NCI-H774 (cell line): ENCODE measurements at places on chromosomes 2 and 18.

GRCh38 chr2:10043256-10043905, at the start of gene KLF11:
Gene KLF11 (plus strand): TSS chr2:10043550. CDS start chr2:10043717, 167 bp downstream.
- peak; percentile 91 for DNase-seq

- DNase-seq, result no peak
These were observed 287.8 kb upstream of the FN1 start for GRCh38 chr2:215723631-215724011.

DNA sequence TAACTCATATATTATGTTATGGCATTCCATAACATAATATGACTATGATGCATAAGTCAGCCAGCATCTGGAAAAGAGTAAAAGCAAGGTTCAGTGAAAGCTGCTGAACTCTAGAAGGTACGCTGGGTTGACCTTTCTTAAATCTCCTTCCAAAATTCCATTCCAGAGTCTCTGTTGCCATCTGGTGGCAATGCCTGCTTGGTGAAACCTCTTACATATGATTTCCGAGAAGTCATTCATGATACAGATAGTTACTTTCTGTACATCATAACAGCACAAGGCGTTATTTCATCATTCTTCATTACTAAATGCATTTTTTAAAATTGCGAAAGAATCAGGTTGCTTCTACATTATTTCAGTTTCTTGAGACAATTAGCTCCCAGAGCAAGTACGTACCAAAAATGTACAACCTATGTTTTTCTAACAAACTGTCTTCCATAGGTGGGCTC, 7.0 kb upstream of the EPG5 start:
- DNase-seq, result peak; percentile 60

DNA sequence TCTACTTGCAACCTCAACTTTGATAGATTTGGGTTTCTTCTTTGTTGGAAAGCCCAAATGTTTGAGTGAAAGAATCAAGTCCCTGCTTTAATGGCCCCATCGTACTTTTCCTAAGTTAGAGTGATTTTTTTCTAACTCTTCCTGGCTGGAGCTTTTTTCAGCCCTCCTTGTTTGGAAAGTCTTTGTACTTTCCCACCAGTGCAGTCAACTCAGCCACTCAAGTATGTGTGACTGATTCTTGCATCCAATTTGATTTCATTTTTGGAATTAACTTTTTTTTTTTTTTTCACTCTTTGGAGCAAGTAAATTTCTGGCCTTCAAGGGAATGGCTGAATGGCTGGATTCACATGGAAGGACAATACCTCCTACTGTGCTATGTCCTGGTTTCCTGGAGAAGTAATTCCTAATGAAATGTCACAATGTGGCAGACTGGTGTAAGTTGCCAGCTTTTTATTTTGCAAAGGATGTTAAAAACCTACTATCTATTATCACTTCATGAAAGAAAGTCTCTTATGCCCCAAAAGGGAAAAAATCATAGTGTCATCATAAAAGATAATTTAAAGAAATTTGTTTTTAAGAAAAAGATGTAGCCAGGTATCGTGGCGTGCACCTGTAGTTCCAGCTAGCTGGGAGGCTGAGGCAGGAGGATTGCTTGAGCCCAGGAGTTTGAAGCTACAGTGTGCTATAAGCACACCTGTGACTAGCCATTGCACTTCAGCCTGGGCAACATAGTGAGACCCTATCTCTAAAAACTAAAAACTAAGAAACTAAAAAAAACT, 76.0 kb upstream of the ZFP36L2 start:
- DNase-seq, result no peak
